ENCODE measurements at places on chromosomes 3 and 15.

DNA sequence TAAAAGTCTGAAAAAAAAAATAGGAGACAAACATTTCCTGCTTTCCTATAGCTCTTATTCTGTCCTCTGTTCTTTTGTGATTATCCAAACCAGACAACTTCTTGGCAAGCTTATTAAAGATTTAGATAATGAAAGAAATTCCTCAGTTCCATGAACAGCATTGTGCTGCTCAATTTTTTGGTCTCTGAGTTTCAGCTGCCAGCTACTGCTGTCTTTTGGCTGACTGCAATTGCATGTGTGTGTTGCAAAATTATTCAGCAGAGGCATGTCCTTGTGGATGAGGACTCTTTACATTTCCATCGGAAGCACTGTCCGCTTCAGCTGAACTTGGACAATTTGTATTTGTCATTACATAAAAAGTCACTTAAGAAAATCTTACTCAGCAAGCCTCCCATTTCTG, 397.3 kb upstream of the RASGRP1 start:
- DNase-seq = no peak

DNA sequence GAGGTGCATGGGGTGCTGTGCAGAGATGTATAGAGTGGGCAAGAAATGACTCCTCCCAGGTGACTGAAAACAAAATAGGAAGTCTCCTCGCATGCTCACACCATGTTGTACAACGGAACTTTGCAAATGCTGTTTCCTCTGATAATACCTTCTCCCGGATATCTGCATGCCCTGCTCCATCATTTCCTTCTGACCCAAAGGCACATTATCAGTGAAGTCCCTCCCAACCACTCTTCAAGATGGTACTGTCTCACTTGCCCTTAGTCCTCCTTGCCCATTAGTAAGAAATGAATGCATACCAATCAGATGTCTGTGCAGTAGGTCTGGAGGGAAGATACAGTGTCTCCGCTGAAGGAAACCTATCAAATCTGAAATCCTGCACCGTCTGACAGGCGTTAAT, 12.0 kb downstream of the TMED3 start:
- DNase-seq = no peak

GRCh38 chr3:49869525-49870126, at the start of gene CAMKV:
Gene CAMKV (minus strand): TSS chr3:49869906. CDS start chr3:49862388, 7,518 bp downstream.
- no peak for DNase-seq

DNA sequence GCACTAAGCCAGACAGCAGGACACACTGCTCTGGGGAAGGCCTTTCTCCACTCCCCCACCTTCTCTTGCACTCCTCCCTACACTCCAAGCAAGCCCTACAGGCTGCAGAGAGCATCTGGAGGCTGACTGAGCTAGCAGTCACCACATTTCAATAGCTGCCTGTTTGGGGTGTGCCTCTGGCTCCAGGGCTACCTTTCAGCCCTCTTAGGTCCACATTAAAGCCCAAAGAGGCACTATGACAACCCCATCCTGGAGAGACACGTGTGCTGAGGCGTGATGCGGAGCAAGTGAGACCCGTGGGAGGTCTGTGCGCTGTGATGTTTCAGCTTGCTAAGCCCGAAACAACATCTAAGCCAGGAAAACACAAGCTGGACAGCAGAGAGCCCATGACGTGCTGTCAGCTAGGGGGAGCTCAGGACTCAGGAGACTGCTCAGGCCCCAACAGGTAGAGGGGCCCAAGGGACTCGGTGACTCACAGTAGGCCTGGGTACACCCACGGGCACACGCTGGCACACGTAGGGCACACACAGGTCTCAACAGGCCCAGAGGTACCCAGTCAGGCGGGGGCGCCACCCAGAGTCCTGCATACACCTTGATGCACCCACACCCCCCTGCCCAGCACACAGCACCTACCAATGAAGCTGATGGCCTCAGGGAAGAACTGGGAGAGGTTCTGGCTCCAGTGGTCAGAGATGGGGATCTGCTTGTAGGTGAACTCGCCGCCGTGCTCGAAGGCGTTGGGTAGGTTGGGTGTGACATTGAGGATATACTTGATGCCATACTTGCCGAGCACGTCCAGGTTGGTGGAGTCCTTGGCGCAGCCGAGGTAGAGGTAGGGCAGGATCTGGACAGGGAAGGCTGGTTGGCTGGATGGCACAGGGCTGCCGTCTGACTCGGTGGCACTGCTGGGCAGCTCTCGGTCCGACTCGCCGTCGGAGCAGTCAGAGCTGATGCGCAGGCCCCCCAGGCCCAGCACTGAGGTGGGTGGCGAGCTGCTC, 2.8 kb downstream of the DUSP7 start:
- DNase-seq = no peak

GRCh38 chr3:109927161-109927560, 589.8 kb upstream of the DPPA4 start:
- DNase-seq = no peak

- no peak for DNase-seq
Measured at GRCh38 chr3:77601823-77602415, 562.0 kb downstream of the ROBO2 start.

DNA sequence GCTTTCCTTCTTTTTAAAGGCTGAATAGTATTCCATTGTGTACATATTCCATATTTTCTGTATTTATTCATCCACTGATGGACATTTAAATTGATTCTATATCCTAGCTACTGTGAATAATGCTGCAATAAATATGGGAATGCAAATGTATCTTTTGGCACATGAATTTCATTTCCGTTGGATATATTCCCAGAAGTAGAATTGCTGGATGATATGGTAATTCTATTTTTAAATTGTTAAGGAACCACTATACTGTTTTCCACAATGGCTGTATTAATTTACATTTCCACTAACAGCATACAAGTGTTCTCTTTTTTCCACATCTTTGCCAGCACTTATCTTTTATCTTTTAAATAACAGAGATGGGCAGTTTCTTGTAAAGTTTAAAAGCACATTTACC, 302.7 kb downstream of the CTNNB1 start:
- DNase-seq = no peak

GRCh38 chr3:152497457-152497856, 228.7 kb downstream of the MBNL1 start:
- no peak for DNase-seq

GRCh38 chr3:195587824-195588223, 4.1 kb upstream of the APOD start:
- DNase-seq = no peak

- no peak for DNase-seq
Measured at GRCh38 chr3:32237670-32238452, 619 bp upstream of the CMTM8 start.

DNA sequence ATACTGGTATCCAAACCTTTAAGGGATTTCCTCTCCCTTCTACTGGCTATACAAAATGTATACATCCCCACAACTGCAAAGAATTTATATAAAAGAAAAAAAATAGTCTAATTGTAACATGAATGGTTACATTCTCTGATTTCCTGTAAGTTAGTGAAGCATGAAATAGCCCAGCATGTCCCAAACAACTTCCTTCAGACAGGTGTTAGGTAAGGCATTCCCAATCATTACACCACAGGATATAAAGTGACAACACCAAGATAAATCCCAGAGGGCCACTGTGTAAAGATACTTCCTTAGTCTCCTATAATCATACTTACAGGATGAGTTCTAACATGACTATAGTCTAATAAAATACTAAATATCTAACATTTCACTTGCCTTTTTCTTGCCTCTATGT, 7.6 kb downstream of the CMTM6 start:
- no peak for DNase-seq

GRCh38 chr3:107271787-107272387, 105.4 kb upstream of the CCDC54 start:
- DNase-seq = no peak

DNA sequence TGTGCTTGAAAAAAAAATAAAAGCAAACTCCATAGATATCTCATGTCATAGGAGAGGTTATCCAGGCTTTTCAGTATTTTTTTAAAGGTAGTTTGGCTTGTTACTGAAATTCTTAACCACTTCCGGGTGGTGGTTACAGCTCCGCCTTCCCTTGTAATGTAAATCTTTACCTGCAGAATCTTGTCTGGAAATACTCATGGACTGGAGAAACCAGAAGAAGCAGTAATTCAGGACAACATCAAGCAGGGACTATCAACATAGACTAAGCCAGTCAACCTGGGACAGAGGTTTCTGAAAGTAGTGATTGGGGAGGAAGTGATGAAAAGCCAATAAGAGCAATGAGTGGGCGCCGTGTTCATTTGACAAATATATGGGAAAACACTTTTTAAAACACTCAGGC, 78.9 kb upstream of the SKOR1 start:
- no peak for DNase-seq

DNA sequence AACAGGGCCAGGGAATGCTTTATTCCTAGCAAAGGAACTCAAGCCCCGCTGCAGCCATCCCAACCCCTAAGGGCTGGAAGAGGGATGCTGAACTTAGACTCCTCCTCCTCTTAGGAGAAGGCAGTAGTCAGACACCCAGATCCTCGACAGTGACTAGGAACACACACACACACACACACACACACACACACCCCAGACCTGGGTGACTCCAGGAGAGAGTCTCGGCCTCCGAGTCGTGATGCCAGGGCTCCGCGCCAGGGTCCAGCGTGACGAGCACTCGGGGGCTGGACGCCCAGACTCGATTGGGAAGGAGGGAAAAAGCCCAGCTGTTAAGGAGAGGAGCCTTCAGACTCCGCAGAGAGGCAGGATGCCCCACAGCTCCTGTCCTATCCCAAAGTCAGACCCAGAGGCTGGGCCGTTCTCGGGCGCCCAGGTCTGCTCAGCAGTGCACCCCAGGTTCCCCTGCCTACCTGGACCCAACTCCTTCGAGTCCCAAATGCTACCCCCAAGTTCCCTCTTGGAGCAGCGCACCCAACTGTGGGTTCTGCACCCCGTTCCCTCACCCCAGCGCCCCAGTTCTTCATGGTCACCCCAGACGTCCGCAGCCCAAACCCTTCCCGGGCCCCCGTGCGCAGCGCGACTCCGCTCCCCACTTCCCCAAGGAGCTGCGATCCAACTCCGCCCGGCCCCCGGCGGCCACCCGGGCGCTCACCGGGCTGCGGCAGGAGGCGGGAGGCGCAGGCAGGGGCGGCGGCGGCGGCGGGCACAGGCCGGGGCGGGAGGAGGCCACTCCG, 421 bp downstream of the BMF start:
- no peak for DNase-seq

GRCh38 chr15:73114064-73114463, 61.8 kb downstream of the NEO1 start:
- no peak for DNase-seq

DNA sequence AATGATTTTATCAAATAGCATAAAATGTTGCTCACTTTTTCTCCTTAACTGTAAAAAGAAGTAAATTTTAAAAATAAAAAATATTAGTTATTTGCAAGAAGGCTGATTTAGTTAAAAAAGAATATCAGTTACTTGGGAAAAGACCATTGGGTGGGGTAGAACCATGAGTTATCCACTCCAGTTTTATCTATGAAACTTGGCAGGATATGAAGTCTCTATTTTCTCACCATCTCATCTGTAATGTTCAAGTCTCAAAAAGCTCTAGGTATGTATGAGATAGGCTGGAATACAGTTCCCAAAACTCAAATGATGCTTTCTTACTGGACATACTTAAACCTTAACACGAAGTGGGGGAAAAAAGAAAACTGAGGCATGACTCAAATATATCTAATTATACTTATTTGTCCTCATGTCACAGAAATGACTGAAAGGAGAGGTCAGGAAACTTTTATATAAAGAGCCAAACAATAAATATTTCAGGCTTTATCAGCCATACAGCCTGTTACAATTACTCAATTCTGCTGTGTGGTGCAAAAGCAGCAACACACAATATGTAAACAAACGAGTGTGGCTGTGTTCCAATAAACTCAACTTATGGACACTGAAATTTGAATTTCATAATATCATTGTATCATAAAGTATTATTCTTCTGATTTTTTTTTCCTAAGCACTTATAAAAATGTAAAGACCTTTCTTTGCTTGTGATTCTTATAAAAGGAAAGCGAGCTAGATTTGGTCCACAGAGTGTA, 131.8 kb downstream of the TBL1XR1 start:
- DNase-seq = no peak

GRCh38 chr15:59685737-59686297, 3.3 kb downstream of the BNIP2 start:
- DNase-seq = no peak

GRCh38 chr15:95887666-95888390, 442.7 kb upstream of the NR2F2 start:
- no peak for DNase-seq

DNA sequence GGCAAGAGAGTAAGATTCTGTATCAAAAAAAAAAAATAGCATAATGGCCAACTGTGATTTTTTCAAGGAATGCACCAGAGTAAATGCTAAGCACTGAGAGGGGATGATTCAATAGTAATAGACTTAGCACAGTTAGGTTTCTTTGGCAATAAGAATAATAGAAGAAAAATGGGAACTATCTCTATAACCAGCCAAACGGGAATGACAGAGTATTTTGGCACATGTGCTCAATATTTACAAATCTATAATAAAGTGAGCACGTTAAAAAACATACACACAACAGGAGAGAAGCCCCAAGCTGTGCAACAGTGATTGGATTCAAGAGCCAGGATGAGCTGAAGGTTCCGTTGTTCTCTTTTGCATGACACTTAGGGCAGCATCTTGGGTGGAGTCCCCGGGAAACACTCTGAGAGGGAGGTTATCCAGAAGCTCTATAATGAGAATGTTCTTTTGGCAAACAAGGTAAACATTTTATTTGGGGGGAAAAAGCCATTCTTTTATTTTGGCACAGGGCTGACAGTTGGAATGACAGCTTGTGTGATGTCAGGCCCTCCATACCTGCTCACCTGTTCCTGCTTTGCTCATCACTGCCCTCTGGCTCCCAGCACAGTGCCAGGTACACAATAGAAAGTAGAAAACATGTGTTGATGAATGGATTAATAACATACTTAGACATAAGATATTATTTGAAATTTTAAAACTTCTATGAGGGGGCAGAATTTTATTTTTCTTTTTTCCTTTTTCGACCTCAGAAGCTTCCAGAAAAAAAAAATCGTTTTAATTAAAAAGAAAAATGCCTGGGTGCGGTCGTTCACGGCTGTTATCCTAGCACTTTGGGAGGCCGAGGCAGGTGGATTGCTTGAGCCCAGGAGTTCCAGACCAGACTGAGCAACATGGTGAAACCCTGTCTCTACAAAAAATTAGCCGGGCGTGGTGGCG, 44.0 kb upstream of the MUC4 start:
- DNase-seq = no peak

DNA sequence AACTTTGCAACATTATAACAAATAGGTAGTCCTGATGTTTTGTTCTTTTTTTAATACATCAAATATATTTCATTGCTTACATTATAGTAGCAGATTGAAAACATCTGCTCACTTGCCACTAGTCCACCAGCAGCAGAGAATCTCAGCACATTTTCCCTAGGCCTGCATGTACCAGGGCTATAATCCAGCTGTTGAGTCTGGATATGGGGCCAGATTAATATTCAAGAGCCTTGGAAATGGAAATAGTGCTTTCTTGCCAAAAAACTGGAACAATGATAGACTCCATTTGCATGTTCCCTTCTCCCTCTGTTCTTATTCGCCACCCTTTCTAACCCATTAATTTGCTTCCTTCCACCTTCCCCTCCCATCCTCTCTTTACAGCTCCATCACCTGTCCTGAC, 288.0 kb downstream of the EPHA3 start:
- DNase-seq = no peak

DNA sequence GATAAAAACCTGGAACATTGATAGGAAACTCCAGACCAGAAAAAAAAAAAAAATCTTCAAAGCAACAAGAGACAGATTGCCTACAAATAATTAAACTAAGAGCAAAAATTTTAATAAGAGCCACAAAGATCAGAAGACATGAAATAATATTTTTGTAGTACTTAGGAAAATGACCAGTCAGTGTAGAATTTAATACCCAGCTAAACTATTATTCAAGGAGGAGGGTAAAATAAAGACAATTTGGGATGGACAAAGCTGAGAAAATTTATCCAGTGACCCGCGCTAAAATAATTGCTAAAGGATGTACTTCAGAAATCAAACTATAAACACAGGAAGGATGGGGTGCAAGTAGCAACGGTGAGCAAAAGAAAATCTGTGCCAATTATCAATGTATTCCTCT, 133.2 kb downstream of the AQP9 start:
- no peak for DNase-seq

Data from GM18507 (cell line).